ENCODE measurements at places on chromosomes 5 and 9.
A peak's percentile ranks its signal among the peaks of the same experiment; 100 is the strongest.

DNA sequence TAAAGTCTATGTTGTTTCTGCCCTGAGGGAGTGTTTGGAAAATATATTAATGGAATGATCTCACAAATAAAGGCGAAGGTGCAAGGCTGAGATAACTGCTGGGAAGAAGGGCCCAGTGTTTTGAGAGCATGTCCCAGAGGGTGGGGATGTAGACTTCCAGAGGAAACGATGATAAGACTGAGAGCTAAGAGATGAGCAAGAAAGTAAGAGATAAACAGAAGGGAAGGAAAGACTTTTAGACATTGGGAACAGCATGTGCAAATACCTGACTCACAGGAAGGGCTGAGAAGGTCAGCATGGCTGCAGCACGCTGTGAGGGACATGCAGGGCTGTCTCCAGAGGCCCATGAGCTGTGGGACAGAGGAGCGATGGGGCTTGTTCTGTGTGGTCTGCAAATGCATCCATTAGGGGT, 19.9 kb upstream of the ADRB2 start:
- peak; percentile 39 for DNase-seq

DNA sequence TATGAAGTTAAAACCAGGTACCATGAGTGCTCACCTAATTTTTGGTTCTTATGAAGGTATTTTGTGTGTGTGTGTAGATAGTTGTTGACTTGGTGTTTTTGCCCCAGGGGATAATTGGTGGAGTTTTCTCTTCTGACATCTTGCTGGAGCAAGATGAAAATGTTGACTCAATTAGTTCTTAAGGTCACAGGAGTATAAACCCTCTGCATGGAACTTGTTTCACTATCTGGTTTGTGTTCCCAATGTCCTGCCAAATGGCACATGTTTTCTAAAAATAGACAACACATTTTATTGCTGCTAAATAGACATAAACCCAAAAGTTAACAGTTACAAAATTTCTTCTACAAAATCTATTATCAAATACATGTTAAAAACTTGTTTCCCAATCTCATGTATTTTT, 180.9 kb downstream of the FAM170A start:
- no peak for DNase-seq

GRCh38 chr5:51202161-51202560, 181.1 kb upstream of the ISL1 start:
- no peak for DNase-seq

DNA sequence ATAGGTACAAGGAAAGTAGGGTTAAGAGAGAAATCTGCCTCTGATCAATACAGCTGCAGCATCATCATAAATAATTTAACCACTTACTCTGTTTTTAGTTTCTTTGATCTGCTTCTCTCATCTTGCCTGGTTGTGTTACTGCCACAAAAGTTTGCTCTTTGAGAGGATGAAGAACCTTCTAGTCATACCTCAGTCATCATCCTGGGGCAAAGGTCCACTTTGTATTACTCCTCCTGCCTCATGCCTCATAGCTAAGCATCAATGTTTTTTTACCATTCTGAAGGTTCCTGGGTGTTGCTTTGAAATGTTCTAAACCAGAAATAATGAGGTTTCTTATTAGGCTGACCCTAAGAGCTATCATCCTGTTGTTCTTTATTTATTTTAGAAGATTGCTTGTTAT, 17.1 kb upstream of the TRIM36 start:
- peak; percentile 74 for DNase-seq

GRCh38 chr5:72151169-72151568, 43.9 kb downstream of the MAP1B start:
- DNase-seq: no peak

- no peak for DNase-seq
These were observed 74.9 kb upstream of the LRRTM2 start for GRCh38 chr5:138949988-138950387.

DNA sequence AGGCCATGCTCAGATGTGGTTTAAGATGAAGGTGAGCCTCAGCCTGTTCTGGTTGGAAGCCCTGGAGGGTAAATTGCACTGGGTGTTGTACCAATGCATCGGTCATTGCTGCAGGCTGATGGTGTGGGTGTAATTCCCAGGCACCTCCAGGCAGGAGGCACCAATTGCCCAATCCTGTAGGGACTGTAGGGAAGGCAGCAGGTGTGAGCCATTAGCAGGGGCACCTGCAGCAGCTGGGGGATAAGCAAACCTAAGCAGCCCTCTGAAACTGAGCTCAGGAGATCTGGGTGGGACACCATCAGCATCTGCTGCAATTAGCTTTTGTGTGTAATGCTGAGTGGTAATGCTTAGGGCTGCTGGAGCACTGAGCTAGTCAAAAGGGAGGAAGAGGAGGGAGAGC, 190.1 kb upstream of the TBC1D2 start:
- no peak for DNase-seq
